Activated naive CD4-positive, alpha-beta T cell treated with anti-CD3 and anti-CD28 coated beads, Interleukin-2, amount 50 U/mL, for 16 hours (primary cell): ENCODE measurements at places on chromosomes 5 and 9.

DNA sequence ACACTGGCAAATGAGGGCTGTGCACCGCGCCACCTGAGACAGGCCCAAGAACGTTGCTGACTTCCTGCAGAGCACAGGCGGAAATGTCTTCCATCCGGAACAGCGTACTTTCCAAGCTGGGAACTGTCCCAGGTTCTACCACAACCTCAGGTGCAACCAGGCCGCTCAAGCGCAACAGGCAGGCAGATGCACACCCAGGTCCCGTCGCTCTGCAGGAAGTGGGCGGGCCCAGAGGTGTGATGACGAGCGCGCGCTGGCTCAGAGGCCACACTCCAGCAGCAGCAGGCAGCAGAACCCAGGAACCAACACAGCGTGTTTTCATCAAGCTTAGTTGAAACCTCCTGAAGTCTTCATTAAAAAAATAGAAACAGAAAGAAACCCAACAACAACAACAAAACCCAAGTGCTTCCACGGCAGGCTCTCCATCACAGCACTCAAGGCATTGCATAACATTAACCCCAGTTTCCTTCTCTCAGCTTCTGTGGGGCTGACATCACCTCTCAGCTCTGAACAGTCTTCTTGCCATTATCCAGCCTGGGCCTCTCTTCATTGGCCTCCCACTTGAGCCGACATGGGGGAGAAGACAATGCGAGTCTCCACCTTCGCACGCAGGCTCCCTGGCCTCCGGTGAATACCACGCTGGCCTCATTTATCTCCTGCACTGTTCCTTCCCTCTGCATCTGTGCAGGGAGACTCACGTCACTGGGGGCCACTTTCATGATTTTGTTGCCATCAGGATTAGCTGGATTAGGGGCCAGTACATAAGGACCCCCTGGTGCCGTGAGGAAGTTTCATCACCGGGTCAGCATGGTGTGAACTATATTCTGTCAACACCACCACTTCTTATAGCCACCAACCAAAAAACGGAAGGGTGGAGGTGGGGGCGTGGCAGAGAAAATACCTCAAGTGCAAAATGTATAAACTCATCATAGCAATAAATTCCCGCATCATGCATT is 22.1 kb downstream of the PTCH1 start:
- DNase-seq = peak; percentile 84

GRCh38 chr9:93477397-93477796 is 24.0 kb upstream of the FAM120AOS start:
- DNase-seq = no peak

- no peak for DNase-seq
Measured at GRCh38 chr9:74117151-74117550, 380.0 kb upstream of the RORB start.

- DNase-seq = no peak
Measured at GRCh38 chr5:87300176-87300575, 32.5 kb downstream of the RASA1 start.

DNA sequence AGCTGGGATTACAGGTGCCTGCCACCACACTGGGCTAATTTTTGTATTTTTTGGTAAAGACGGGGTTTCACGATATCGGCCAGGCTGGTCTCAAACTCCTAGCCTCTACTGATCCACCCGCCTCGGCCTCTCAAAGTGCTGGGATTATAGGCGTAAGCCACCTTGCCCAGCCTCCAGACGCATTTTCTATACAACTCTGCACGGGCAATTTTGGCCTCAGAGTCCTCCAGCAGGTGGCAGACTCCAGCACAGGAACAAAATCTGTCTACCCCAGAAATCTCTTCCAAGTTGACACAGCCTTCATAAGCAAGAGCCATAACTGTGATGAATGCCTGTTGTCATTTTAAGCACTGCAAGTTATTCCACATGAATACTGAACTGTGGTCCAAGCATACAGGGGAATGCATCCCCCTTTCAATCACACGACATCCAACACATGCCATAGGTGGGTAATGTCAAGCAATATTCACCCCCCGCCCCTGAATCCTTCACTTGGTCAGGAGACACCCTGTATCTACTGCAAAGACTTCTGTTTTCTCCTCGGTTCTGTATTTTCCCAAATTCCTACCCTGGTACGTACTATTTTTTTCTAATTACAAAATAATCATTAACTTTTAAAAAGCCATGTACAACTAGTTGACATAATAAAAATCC is 50.8 kb downstream of the ALDH7A1 start:
- DNase-seq = peak; percentile 37

- no peak for DNase-seq
Measured at GRCh38 chr9:85408494-85408893, 333.3 kb downstream of the AGTPBP1 start.

GRCh38 chr9:131481441-131482342 is 21.0 kb upstream of the POMT1 start:
- no peak for DNase-seq

- DNase-seq = no peak
Measured at GRCh38 chr5:95711501-95712346, 19.4 kb upstream of the RHOBTB3 start.

DNA sequence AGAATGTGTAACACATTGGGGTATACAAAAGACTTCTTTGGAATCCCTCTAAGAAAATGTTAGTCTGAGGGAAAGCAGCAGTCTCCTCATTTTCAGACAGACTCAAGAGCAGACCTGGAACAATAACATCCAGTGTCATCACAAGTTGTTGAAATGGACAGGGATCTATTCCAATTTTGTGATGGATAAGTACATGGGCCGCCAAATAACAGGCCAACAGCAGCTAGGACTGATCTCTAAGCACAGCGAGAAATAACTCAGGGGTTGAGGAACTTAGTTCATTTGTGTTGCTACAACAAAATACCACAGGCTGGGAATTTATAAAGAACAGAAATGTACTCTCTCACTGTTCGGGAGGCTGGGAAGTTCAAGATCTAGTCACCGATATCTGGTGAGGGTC is 7.6 kb upstream of the ITGA2 start:
- no peak for DNase-seq

GRCh38 chr9:77210116-77210515 is 32.8 kb downstream of the VPS13A start:
- no peak for DNase-seq

- DNase-seq = no peak
Measured at GRCh38 chr9:98838155-98838867, 30.8 kb downstream of the GALNT12 start.

- no peak for DNase-seq
Measured at GRCh38 chr9:81861644-81862043, 66.6 kb upstream of the SPATA31D4 start.

DNA sequence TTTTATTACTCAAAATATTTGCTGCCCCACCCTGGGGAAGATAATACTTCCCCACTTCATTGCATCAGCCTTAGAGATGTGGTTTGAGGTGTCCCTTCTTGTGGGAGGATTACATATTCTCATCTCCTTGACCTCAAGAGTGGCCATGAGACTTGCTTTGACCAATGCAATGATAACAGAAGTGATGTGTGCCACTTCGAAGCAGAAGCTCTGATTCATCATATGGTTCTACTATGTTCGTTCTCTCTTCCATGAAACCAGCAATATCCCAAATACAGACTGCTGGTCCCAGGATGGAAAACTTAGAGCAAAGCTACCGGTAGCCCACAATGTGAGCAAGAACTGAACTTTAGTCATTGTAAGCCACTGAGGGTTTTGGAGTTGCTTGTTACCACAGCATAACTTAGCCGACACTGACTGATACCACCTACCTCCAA is 92.0 kb downstream of the THBS4 start:
- no peak for DNase-seq

DNA sequence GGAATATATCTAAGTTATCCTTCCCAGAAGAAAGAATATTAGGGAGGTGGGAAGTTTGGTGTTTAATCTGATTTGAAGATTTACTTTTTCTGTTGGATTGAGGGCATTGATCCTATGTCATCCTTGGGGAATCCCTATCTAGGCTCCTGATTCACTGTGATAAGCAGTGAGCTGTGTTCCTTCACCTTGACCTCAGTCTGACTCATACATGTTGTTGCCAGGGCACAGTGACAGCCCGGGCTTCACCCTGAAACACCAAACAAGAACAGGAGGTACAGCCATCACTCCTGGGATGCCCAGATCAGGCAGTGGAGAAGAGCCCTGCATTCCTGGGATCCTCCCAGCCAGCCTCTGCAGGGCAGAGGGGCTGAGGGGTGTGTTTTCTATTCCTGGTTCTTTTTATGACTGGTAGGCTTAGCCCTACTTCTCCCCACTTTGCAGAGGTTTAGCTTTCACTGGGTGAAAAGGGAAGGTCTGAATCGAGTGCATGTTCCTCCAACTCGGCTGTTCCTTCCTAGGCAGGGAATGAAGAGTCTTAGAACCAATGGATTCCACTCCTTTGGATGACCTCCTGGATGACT is 3.1 kb upstream of the FAM53C start:
- DNase-seq = no peak

- no peak for DNase-seq
Measured at GRCh38 chr5:159854916-159855315, 61.4 kb upstream of the ADRA1B start.

GRCh38 chr9:78064075-78064474 is 32.5 kb upstream of the GNAQ start:
- DNase-seq = no peak

GRCh38 chr9:132609829-132610228 is 27.4 kb downstream of the BARHL1 start:
- DNase-seq = no peak

DNA sequence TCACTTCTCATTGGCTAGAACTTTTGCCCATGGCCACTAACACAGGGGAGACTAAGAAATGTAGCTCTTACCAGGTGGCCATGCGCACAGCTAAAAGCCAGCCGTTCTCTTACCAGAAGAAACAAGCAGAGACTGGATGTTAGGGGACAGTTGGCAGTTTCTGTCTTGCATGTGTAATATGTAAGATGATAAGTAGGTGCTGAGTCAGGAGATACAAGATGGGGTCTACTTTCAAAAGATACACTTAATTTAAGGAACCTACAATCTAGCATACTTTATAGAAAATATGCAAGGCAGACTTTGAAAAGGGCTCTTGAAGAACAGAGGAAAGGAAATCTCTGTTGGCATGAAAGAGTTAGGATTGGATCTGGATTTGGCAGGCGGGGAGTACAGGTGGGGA is 244.5 kb downstream of the ZSWIM6 start:
- no peak for DNase-seq

DNA sequence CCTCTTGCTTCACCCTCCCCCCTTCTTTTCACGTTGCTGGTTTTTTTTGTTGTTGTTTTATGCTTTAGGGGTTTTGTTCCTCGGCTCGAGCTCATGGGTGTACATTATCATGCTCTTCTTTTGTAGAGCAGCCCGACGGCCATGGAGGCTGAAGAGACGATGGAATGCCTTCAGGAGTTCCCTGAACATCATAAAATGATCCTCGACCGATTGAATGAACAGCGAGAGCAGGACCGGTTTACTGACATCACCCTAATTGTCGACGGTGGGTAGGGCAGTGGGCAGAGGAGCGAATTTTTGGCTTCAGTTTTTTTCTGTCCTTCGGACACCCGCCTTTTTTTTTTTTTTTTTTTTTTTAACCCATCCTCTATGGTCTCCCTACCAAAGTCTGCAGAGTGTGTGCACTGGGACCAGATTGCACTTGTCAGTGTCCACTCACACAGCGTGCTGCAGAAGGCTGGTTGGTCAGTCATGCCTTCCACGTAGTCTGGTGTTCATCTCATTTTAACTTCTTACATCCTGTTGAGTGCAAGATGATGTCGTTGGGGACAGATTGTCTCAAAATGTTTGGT is 1.3 kb downstream of the ZNF131 start:
- no peak for DNase-seq

- no peak for DNase-seq
Measured at GRCh38 chr9:89993678-89994630, 389.1 kb downstream of the GADD45G start.

- no peak for DNase-seq
Measured at GRCh38 chr9:37700131-37700530, 49.4 kb downstream of the FRMPD1 start.

DNA sequence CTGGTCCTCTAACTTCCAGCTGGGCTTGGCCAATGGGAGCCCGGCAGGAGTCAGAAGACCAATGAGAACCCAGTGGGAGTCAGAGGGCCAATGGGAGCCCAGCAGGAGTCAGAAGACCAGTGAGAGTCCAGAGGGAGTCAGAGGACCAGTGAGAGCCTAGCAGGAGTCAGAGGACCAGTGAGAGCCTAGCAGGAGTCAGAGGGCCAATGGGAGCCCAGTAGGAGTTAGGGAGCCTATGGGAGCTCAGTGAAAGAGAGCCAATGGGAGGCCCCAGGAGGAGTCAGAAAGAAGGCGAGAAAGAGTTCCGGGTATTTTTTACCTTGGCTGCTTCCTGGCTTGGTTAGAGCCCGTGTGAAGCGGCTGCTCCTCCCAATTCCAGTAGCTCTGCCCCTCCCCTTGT is 191.0 kb downstream of the GABBR2 start:
- no peak for DNase-seq

- DNase-seq = no peak
Measured at GRCh38 chr9:38144421-38144820, 75.4 kb upstream of the SHB start.

DNA sequence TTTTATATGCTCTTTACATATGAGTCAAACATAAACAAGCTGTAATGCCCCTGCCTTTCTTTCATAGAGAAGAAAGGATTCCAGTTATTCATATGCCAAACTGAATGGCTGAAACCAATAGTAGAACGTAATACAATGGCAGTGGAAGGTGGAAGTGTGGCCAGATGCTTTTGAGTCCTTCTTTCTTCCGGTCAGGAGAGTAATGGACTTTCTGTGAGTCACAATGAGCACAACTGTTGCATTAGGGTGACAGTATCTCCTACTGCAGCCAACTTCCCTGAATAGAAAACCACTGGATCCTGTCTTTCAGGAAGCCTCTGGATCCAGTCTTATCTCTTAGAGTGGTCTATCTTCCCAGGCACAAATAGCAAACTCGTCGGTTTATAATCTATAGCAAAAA is 855.2 kb downstream of the MAT2B start:
- DNase-seq = no peak

- no peak for DNase-seq
Measured at GRCh38 chr9:120616966-120617935, 37.3 kb upstream of the CDK5RAP2 start.
